ENCODE measurements at places on chromosomes 1 and 21.

GRCh38 chr1:61910035-61910434 lies 167.8 kb downstream of the PATJ start:
- no peak for DNase-seq

DNA sequence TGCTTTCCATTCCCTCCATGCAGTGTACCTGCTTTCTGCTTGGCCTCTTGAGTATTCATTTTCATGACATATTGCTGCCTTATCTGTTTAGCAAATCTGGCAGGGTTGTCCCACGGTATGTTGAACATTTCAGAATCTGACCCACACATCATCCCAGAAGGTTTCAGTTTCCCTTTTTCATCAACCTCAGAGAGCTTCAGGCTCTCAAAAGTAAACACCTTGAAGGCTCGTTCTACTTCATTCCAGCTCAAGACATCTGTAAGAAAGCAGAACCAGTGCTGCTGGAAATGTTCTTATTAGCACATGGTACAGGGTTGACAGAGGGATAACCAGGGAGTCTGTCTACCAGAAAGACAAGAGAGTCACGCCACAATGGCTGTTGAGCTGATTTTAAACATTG lies 103.6 kb downstream of the SPAG17 start:
- DNase-seq: no peak

DNA sequence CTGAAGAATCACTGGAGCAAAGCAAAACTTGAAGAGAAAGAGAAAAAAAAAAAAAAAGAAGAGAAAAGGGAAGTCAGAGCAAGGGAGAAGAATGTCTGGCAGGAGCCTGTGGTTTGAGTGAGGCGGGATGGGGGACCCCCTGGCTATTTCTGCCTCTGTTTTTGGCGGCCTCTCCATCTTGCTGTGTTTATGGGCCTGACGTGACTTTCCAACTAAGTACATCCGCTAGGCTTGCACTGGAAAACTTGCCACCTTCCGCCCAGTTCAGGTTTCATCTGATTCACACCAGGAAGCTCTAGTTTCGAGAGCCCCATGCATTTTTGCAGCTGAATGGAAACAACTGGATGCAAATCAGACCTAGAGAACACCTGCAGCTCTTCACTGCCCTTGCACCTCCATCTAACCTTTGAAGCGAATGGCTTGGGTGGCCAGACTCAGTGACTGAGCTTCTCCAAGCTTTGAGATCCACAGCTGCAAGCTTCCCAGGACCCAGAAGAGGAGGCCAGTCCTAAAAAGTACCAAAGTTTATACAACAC lies 28.0 kb downstream of the TBX15 start:
- DNase-seq: no peak

DNA sequence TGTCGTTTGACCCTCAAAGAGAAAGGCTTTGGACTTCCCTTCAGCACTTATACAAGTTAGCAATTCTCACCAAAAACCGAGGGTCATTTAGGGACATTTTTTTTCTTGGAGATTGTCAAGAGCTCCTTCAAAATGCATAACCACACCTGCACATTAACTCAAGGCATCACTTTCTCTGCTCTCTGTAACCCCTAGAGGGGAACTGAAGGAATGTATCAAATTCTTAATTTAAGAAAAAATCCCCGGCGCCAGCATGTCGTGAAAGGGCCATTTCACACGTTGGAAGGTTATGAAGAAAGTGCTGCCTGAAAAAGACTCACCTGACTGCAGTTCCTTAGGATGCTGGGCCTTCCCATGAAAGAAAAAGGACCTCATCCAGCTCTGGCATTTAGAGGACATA lies 131.6 kb upstream of the ZC3H12A start:
- DNase-seq: no peak

GRCh38 chr21:29832217-29832616 lies 107.6 kb downstream of the GRIK1 start:
- DNase-seq: no peak

GRCh38 chr21:38984982-38985567 lies 179.3 kb downstream of the ETS2 start:
- no peak for DNase-seq

DNA sequence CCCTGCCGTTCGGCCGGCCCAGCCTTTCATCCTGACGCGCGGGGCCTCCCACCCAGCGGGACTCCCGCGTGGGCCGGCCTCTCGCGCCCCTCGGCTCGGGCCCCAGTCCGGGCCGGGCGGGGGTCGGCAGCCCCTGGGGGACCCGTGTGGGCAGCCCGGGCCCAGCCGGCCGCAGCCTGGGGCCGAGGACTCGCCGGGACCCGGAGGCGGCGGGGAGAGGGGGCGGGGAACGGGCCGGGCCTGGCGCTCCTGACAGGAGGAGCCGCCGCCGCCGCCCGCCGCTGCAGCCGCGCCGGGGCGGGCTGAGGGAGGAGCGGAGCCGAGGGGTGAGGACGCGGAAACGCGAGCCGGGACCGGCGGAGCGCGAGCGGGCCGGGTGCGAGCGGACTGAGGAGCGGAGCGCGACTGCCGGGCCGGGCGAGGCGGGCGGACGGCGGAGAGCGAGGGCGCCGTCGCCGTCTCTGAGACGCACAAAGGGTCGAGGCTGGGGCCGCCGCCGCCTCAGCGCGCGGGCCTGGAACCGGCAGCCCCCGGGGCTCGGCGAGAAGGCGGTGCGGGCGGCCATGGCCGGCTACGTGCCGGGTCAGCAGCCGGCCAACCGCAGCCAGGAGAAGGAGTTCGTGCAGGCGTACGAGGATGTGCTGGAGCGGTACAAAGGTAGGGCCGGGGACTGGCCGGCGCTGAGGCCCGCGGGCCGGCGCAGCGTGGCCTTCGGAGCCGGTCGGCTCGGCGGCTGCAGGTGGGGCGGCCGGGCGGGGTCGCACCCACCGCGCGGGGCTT lies 79.1 kb downstream of the NDUFS5 start:
- DNase-seq: peak; percentile 63

- no peak for DNase-seq
These were observed 181.1 kb downstream of the IGSF21 start for GRCh38 chr1:18288722-18289121.

GRCh38 chr1:152745289-152745704 lies 12.5 kb upstream of the KPRP start:
- no peak for DNase-seq

DNA sequence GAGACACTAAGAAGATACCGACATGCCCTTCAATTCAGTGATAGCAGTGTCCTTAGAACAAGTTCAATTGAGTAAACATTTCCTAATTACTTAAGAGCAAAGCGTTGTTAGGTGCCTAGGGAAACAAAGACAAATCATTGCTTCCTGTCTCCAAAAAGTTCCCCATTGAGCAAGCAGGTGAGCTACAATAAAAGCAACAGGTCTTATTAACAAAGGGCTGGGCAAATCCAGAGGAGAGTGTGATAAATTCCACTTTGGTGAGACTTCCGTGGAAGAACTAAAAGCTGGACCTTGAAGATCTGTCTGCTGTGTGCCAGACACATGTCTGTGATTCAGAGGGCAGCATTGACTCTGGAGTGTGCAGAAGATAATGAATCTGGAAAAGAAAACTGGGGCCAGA lies 1.9 kb upstream of the TUT4 start:
- no peak for DNase-seq

DNA sequence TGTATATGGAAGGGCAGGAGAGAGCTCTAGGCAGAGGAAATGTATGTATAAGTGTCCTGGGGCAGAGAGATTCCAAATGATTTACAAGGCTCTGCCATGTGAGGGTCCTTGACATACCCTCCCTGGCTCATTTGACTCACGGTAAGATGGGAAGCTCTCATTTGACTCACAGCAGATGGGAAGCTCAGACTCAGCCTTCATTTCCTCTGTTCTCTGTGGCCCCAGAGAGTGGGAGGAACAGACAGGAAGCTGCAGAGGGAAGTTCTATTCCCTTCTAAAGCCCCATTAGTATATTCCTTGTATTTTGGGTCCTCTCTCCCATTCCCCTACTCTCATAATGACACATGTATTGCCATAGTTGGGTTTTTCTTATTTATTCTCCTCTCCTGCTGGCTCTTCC lies 44.9 kb downstream of the FOXD2 start:
- no peak for DNase-seq

DNA sequence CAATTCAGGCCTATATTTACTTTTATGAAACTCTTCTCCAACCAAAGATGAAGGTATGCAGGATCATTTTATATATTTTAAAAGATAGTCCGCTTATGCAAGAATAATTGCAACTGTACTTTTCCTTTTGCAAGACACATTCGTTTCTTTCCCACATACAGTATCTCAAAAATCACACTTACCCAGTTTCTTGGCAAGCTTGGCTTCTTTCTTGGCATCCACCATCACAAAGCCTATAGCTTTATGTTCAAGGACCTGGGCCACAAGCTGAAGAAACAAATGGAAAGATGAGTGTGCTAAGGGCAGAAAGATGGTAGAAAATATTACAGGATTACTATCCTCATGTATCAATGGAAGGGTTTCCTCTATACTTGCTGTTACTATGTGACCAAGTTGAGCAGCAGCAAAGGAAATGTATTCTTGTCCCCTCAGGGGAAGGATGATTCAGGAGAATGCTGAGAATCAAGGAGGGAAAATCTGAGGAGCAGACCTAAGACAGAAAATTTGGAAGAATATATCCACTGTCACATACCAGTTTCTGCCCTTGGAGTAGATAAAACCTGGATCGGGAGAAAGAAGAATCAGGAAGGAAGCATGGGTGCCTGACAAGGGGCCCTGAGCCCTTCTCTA lies 23.8 kb downstream of the CASQ2 start:
- no peak for DNase-seq

- DNase-seq: no peak
These were observed 3.3 kb upstream of the DENND2D start for GRCh38 chr1:111203681-111204200.

GRCh38 chr1:34066166-34066565 lies 98.9 kb downstream of the CSMD2 start:
- DNase-seq: no peak

DNA sequence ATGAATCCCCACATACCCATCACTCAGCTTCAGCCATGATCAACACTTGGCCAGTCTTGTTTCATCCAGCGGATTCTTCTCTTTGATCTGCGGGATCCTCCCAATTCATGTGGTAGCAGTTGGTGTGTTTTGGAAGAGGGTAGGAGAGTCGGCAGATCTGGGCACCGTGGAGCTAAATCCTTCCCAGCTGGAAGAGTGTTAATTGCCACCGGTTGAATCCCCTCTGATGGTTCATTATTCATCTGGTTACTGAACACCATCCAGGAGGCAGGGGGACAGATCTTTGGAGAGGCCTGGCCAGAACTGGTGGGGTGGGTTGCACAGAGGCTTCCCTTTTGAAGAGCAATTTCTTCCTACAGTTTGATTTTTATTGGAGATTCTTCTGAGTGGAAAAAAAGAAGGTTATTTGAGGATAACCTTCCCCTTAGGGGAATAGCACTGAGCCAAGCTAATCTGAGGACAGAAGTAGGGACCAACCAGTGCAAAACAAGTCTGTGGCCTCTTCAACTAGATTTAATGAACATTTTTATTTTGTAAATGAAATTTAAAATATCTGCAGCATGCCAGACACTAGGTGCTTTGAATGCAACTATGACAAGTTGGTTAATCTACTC lies 8.1 kb downstream of the NFASC start:
- DNase-seq: no peak

DNA sequence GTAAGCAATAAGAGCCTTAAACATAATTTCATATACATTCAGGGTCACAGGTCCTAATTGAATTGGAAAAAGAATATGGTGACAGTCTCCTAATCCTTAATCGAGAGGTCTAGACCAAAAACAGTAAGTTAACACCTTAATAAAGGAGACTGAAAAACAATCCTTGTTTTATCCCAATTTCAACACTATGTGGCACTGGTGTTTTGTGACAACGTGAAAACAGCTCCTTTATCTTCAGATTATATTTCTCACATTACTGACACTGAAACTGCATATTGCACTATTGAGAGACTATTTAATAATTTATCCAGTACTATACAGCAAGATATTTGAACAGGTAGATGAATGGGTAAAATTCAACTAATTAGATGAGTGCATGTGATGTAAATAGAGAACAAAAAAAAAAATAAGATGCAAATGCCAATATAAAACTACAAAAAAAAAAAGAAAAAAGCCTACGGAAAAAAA lies 34.1 kb downstream of the TP53BP2 start:
- DNase-seq: no peak
